ENCODE measurements at places on chromosomes 16 and 17.

DNA sequence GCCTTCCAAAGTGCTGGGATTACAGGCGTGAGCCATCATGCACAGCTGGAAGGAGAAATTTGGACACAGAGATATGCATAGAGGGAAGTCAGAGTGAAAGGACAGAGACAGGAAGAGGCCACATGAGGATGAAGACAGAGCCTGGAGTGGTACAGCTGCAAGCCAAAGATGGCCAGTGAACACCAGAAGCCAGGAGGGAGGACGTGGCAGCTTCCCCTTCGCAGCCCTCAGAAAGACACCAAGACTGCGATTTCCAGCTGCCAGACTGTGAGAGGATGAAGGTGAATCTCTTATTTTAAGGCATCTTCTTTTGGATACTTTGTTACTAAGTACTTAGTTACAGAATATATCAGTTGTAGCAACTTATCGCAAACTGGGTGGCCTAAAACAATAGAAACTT is 60.5 kb upstream of the PLCG2 start:
- DNase-seq, result no peak

GRCh38 chr17:35359398-35359797 is 14.0 kb downstream of the SLFN11 start:
- no peak for DNase-seq

- no peak for DNase-seq
These were observed 2.3 kb upstream of the NUDT16L1 start for GRCh38 chr16:4690946-4691665.

DNA sequence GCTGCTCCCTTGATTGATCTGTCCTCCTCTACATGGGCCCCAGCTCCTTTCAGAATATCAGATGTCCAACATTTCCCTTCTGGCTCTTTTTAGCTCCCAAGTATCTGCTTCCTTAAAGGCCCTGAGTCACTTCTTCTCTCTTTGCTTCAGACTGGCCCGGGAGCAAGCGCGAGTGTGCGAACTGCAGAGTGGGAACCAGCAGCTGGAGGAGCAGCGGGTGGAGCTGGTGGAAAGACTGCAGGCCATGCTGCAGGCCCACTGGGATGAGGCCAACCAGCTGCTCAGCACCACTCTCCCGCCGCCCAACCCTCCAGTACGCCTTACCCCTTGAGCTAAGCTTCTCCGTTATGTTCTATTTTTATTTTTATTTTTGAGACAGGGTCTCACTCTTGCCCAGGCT is 12.3 kb downstream of the CNTROB start:
- no peak for DNase-seq

- no peak for DNase-seq
These were observed 44.3 kb downstream of the GSG1L start for GRCh38 chr16:28019218-28019617.

DNA sequence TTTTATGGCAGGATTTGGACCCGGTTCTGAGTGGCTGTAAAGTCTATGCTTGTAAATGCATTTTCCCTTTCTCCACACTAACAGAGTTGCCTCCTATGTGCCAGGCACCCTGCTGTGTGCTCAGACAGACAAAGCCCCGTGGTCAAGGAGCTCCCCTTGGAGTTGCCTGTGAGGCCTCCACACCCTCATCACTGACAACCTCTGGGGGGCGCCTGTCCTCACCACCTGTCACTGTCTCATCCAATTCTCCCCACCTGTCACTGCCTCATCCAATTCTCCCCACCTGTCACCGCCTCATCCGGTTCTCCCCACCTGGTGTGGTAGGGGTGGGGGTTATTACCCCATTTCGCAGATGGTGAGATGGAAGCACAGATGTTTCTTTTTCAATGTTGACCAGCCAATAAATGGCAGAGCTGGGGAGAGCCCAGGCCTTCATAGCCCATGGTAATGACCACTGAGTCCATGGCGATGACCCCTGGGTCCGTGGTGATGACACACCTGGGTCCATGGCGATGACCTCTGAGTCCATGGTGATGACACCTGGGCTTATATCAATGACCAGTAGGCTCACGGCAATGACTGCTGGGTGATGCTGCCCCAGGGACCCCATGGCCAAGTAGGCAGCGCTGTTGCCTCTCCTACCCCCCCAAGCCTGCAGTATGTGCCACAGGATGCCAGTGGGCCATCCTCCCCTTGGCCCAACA is 150.1 kb downstream of the IRF8 start:
- DNase-seq, result no peak

DNA sequence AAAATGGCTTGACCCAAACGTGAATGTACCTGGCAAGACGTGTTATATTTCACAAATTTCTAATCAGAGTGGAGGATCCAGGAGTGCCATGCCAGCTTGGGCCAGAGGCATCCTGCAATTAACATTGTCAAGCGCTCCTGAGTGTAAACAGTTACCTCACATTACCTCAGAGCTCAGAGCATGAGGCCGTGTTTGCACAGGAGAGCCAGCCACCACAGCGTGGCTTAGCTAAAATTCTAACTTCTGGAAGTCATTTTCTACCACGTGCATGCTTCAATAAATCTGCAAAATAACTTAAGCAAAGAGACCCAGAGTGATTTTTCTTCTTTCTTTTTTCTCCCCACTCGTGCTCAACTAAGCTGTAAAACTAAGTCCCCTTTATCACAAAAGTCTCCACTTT is 769.0 kb downstream of the KCNJ2 start:
- no peak for DNase-seq

DNA sequence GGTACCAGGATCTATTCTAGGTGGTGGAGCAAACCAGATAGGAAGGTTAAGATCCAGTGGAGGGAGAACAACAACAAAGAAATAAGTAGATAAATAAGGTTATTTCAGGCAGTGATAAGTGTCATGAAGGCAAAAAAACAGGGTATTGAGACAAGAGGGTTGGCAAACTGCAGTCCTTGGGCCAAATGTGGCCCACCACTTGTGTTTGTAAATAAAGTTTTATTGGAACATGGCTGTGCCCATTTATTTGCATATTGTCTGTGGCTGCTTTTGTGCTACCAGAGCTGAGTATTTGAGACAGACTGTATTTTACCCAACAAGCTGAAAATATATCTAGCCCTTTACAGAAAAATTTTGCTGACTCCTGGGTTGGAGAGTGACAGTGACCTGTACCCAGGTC is 361.3 kb downstream of the XYLT1 start:
- DNase-seq, result no peak

- DNase-seq, result no peak
These were observed 12.9 kb downstream of the TRIM37 start for GRCh38 chr17:59093702-59094231.

GRCh38 chr16:67800338-67800926 is 5.9 kb downstream of the RANBP10 start:
- no peak for DNase-seq

- DNase-seq, result peak; percentile 54
These were observed 14.1 kb downstream of the C17orf67 start for GRCh38 chr17:56819431-56820145.

DNA sequence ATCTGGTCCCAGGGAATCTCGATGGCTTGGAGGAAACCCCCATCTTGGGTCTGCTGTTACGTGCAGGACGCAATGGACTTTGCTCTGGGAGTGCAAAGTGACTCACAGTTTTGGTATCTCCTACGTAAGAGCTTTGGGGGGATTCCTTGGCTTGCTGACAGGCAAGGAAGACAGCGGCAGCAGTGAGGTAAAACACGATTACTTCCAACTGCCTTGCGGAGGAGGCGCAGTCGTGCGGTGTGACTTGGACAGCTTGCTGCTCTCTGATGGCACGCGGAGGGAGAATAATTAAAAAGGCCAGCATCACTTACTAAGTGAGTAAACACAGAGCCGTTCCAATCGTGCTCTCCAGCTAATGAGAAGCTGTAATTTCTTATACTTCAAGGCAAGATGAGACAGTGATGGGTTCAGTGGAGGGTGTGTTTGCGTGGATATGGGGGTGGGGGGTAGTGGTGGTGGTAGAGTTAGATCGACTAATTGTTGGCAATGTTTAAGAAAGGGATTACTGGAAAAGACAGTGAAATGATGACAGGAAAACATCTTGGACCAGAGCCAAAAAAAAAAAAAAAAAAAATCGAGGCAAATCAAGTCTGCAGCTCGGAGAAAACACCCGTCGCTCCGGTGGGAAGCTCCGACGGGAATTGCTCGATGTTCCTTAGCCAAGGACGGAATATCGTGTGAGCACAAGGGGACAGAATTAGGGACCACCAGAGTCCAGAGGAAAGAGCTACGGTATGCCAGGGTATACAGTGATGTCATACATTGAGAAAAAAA is 184.8 kb upstream of the ZFHX3 start:
- DNase-seq, result no peak

GRCh38 chr16:64481497-64481896 is 640.4 kb downstream of the CDH11 start:
- DNase-seq, result no peak

DNA sequence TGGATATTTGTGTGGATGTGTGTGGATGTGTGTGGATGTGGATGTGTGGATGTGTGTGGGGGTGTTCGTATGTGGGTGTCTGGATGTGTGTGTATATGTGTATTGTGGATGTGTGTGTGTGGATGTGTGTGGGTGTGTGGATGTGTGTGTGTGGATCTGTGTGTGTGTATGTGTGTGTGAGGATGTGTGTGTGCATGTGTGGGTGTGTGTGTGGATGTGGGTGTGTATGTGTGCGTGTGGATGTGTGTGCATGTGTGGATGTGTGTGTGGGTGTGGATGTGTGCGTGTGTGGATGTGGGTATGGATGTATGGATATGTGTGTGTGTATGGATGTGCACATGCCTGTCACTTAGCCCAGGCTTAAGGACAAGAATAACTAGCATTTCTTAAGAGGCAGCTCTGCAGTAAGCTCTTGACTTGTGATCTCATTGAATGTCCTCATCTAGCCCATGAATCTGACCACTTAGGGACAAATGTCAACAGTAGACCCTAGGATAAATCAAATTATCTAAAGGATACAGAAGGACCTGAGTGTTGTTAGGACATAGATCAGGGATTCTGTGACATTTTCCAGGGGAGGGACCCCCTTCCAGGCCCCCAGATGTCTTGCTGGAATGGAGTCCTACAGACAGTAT is 83.5 kb downstream of the BMERB1 start:
- DNase-seq, result no peak

DNA sequence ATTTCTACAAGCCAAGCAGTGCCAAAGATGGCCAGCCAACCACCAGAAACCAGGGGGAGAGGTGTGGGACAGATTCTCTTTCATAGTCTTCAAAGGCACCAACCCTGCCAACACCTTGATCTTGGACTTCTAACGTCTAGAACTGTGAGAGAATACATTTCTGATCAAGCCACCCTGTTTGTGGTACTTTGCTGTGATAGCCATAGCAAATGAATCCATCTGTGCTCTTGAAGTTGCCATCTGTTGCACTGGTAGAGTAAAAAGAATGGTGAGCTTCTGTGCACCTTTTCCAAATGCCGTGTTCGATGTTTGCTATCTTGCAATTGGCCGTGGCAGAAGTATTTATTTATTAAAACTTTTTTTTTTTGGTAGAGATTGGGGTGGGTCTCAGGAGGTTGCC is 16.7 kb upstream of the ADGRG1 start:
- DNase-seq, result no peak

DNA sequence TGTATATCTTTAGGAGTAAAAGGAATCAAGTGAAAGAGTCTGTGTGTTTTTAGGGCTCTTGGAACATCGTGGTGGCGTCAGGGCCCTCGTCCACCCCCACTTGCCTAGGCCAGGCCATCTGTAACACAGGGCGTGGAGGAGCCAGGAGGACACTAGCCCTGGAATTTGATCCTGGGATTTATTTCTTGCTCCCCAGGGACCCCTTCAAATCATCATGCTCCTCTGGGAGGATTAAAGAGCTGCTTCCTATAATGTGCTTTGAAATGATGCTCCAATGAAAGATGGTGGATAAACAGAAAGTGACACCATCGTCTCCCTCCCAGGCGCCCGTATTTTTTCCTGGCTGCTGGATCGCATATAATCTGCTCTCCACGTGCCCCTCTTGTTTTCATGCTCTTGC is 113.3 kb downstream of the AATF start:
- DNase-seq, result no peak

- DNase-seq, result no peak
These were observed 526 bp downstream of the KIAA0513 start for GRCh38 chr16:85027958-85028684.

All from stimulated activated CD8-positive, alpha-beta memory T cell treated with anti-CD3 and anti-CD28 coated beads, Interleukin-7, amount 100 ng/mL, for 4 hours (primary cell).